Activated CD8-positive, alpha-beta T cell treated with anti-CD3 and anti-CD28 coated beads, Interleukin-2, amount 10 ng/mL, durations not matched to agents 7 days and 5 days (primary cell): ENCODE measurements at places on chromosomes 13 and 19.

DNA sequence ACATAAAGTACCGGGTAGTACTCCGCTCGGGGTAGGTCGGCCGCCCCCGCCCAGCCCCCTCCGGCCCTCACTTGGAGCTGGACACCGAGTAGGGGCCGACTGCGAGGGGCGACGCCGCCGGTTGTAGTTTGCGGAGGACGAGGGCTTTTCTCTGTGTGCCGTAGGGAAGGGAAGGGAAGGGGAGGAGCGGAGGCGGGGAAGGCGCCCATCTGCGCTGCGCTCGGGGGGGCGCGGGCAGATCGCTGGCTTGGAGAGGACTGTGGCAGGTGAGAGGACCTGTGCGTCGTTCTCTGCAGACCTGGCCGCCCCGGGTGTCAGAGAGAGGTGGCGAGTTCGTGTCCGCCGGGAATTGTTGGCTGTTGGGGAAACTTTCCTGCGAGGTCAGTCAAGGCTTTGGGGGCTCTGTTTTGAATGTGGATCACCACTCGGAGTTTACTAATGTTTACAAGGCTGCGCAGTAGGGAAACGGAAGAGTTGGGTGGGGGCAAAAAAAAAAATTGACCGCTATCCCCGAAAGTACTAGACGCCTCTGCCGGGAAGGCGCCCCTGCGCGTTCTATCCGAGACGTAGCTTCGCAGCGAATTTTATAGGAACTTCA lies 1.4 kb downstream of the ING1 start:
- peak; percentile 69 for DNase-seq

DNA sequence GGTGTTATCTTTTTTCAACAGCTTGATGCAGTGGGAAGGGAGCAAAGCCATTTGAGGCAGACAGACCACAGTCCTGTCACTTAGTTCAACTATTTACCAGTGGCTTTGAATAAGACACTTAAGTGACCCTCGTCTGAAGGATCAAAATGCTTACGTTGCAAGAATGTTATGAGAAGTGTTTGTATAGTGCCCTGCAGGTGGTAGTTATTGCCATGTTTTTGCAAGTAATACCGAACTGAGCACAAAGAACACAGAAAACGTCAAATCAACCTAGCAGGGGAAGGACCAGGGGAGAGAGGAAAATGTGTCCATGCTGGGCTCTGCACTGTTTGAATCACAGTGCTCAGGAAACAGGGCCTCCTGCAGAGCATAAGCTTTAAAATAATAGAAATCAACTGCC lies 2.8 kb downstream of the SOHLH2 start:
- no peak for DNase-seq

DNA sequence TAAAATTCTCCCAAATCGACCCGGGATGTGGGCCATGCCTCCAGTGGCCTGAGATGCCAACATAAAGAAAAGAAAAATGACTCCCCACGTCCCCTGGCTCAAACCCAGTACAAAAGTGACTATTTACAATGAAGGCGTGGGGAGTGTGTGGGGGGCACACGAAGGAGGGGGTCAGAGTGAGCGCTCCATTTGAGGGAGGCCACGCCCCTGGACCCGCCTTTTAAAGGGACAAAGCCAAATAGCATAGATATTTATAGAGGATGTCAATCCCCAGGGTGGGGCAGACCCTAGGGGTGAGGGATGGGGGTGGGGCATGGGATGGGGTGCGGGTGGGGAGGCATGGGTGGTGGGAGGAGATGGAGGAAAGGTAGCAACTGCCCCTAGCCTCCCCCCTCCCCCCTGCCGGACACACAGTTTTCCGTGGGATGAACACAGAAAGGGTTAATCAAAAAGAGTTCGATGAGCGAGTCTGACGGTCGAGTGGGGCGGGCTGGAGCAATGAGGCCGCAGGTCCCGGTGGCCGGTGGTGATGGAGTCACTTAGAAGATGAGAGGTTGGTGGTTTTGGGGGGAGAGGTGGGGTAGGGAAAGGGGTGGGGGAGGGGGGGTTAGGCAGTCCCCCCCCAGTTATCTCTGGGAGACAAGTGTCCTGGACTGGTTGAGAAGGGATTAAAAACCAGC lies 20.1 kb upstream of the NANOS2 start:
- DNase-seq: no peak

GRCh38 chr19:12886651-12886968 lies 391 bp downstream of the KLF1 start:
- DNase-seq: no peak

DNA sequence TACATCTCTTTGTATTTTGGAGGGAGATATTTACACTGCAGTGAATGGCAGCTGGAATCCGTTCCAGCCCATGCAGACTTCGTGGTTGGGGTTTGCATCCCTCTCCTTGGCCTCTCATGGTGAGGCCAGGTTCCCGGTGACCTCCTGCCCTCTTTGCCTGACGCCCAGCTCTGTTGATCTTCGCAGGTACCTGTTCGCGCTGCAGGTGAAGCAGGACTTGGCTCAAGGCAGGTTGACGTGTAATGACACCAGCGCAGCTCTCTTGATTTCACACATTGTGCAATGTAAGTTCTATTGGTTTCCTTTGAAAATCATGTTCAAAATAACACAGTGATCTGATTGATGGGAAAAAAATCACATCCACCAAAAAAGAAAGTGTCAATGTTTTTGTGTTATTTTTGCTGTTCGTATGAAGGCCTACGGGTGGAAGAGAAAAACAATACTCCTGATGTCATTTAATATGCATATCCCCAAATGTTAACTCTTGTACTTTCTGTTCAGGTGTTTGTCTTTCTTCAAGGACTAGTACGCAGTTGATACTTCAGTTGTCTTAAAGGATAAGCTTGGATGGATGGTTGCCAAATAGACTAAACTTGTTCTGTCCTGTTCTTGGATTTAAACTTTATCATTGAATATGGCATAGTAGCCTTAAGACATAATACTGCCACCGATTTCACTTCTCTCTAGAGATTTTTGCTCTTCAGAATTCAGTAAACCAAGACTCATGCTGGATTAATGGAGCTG lies 199.1 kb downstream of the STK24 start:
- DNase-seq: no peak

DNA sequence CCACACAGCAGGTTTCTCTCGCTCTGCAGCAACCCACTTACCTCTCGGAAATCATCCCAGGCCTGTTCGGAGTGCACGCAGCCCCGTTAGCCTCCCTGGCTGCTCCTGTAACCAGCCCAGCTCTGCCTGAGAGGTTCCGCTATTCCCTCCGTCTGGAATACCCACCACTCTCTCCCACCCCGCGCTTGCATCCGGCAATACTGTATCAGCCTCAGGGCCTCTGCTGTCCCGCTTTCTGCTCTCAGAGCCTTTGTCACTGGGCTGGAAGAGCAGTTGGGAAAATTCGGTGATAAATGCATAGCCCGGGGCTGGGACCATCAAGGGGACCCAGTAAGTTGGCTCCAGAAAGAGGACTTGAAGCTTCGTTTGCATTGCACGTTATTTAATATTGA lies 759 bp upstream of the TLE6 start:
- DNase-seq: no peak

GRCh38 chr13:97308735-97309429 lies 86.7 kb downstream of the MBNL2 start:
- no peak for DNase-seq

DNA sequence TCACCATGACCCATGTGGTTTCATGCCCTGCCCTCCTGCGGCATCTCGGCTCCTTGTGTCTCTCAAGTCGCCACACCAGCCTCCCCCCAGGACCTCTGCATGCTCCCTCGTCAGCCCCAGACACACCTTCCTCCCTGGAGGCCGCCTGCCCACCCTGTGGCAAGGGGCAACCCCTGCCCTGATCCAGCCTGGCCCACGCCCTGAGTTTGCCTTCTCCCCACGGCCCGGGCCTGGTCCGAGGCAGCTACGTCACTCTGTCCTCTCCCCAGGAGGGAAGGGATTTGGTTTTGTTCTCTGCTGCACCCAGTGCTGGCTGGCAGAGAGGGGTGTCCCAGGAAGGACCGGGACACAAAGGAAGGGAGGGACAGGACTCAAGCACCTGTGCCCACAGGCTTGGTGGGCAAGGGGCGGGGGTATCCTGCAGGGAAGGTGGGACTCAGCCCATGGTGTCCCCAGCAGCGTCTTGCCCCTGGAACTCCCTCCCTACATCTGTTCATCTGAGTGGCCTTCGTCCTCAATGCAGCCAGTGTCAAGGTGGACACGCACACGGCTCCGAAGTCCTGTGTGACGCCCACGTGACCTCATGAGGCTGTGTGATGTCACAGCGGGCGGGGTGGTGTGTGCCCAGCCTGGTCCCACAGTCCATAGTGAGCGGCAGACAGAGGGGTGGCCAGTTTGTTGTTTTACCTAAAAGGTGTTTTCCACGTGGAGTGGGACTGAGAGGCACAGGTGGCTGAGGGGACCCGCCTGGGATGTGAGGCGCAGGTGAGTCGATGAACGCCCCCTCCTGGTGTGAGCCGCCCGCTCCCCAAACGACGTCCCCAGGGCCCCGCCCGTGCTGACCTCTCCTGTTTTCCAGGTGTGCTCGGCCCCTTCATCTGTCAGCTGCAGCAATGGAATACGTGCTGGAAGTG lies at the start of gene TEX29:
Gene TEX29, plus strand, starts transcription at position 645 of the 914 bp plus-strand sequence. Its CDS starts 249 bp downstream, at position 894.
- DNase-seq: no peak

- DNase-seq: no peak
Observed at GRCh38 chr19:6425732-6426620, 1.4 kb upstream of the KHSRP start.

DNA sequence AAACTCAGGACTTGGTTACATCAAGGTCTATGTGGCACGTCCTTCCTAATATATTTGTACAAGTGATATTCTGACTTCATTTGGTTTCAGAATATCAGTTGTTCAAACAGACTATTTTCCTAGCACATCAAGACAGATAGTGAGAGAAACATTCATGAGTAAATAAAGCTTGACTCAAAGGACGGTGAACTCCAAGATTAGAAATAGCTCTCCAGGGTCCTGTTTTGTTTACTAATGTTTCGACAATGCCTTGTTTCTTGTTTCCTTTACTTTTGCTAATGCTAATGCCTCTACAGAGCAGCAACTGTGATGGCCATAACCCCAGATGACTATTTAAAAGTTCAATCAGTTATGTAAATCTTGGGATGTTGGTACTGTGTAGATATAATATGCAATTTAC lies 313.9 kb downstream of the KLF12 start:
- DNase-seq: no peak

DNA sequence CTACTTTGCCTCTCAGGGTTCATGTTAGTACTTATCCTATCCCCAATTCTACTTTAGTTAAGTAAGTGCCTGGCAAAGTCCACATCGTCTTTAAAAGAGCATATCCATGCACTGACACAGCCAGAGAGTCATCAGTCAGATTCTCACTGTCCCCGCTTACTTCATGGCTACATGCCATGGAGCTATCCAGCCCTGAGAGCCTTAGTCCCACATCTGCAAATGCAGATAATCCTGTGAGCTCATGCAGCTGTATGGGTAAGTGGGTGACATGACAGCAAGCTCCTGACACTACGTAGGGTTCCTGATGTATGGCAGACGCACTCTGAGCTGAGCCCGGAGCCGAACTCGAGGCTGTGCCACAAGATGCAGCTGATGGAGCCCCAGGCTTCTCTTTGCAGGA lies 661.5 kb downstream of the LIG4 start:
- DNase-seq: no peak

DNA sequence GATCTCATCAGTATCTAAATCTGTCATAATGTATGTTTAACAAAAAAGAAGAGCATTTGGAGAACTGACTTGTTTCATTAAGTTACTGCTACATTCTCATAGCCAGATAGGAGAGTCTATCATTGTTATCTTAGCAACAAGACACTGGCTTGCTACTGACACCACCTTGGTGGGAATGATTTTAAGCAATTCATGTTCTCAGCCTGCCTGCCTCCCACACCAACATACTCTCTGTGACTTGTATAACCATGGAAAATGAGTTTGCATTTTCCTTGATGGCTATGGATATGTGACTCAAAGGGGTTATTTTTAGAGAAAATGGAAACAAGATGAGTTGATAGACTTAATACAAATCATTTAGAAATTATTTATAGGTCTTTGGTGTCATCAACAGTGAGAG lies 1308.9 kb downstream of the OLFM4 start:
- no peak for DNase-seq

- no peak for DNase-seq
Observed at GRCh38 chr13:113539822-113540221, 44.7 kb upstream of the TFDP1 start.

- DNase-seq: peak; percentile 62
Observed at GRCh38 chr19:10551698-10552301, 8.1 kb downstream of the ATG4D start.

GRCh38 chr13:108220041-108220440 lies 1.8 kb downstream of the ABHD13 start:
- DNase-seq: no peak

DNA sequence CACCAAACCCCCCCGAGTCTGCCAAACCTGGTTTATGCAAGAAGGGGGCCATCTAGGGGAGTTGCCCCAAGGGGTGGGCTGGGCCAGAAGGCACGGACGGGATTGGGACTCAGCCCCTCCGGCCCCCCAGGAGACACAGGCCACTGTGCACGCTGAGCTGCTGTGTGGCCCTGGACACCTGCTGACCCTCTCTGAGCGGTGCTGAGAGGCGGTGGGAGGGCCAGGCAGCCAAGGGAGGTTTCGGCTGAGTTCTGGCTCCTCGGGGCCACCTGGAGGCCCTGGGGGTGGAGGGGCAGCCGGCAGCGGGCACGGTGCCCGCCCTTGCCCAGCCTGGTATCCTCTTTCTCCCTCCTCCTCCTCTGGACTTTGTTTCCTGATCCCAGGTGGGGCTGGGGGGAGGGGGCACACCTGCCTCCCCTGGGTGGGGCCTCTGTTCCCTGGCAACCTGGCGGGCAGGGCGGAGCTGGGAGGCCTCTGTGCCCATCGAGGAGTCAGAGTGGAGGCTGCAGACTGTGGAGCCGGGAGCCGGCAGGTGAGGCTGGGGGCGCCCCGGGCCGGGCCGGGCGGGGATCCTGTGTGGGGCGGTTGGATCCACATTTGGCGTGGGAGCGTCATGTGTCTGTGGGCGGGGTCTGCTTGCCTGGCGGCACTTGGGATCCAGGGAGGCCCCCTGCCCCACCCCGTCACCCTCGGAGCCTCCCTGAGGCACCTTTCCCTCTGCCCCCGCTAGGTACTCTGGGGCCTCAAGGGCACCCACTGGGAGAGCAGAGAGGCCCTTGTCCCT lies at the start of gene MISP:
Gene MISP, plus strand, starts transcription at position 473 of the 784 bp plus-strand sequence. CDS start 5,835 bp downstream, outside the sequence.
- no peak for DNase-seq

DNA sequence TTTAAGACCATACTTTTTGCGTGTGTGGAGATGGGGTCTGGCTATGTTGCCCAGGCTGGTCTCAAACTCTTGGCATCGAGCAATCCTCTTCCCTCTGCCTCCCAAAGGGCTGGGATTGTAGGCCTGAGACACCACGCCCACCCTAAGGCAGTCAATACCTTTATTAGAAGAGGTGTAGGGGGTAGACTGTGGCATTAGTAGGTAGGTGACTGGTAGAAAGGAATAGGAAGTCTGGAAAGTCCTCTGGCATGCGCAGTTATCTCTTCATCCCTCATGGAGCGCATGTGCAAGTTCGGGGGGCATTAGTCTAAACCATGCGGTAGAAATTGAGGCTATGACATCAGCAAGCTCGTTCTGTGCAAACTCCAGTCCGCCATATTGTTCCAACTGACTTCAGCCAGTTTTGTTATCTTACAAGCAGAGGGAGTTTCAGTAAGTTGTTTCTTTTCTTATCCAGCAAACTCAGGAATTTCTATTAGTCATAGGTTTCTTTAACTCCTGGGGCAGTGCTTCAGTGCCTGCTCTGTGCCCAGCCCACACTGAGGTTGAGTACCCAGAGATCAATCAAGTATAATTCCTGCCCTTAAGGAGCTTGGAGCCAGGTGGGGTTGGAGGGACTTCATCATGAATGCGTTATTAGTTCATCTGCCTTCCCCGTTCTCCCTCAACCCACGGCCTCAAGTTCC lies 7.3 kb upstream of the RANBP3 start:
- DNase-seq: no peak
